ENCODE measurements at places on chromosomes 4 and X.
A peak's percentile ranks its signal among the peaks of the same experiment; 100 is the strongest.

DNA sequence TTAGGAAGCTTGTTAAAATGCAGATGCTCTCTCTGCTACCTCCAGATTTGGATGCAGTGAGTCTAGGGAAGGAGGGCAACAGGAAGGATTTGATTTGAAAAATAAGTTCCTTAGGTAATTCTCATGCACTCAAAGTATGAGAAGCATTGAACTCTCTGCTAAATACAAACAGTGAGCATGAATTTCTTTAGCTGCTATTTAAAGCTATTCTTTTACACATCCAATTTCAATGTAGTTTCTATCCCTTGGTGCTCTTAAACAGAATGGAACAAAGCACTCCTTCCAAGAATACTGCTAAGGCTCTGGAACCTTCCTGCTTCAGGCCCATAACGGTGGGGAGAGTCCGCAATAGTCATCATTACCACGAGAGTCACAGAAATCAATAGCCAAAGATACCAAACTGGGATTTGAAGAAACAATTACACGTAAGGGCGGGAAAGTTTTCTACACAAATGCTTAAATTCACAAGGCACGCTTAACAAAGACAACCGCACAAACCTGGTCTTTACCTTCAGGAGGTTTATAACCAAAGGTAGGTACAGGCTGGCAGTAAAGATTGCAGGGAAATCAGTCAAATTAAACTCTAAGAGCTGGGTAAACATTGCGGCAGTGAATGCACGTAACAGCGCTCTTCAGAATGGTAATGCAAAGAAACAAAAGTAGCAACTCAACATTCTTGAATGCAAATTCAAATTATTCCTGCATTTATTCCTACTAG lies 123.2 kb upstream of the NAP1L5 start:
- no peak for DNase-seq

DNA sequence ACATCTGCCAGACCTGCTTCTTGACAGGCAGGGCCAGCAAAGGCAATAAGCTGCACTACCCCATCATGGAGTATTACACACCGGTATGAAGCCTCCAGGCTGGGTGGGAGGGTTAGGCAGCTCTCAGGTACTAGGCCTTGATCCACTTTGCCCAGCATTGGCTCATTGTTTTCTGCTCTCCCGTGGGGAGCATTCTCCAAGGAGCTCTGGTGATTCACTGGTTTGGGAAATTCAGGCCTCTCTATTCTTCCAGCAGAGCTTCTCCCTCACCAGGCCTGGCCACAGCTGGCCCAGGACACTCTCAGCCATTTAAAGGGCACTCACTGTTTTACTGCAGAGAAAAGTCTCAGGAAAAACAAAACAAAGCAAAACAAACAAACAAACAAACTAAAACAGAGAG lies 33.0 kb downstream of the DRP2 start:
- DNase-seq = peak; percentile 6

DNA sequence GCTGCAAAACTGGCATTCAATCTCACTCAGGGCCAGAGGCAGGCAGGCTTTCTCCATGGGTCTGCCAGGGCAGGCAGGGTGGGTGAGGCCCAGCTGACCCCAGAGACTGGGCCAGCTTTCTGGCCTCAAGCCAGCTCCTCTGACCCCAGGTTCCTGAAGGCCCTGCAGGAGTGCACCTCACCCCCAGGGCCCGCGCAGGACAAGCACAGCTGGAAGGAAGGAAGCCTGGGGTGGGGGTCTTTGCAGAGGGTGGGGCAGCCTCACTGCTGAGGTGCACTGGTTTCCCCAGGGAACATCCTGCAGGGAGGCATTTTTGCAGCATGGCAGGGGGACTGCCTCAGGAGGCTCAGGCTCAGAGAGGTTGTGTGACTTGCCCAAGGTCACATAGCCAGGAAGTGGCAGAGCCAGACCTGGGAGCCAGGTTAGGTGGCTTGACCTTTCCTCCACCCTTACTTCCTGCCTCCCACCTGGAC lies 31.5 kb upstream of the AFAP1 start:
- no peak for DNase-seq

DNA sequence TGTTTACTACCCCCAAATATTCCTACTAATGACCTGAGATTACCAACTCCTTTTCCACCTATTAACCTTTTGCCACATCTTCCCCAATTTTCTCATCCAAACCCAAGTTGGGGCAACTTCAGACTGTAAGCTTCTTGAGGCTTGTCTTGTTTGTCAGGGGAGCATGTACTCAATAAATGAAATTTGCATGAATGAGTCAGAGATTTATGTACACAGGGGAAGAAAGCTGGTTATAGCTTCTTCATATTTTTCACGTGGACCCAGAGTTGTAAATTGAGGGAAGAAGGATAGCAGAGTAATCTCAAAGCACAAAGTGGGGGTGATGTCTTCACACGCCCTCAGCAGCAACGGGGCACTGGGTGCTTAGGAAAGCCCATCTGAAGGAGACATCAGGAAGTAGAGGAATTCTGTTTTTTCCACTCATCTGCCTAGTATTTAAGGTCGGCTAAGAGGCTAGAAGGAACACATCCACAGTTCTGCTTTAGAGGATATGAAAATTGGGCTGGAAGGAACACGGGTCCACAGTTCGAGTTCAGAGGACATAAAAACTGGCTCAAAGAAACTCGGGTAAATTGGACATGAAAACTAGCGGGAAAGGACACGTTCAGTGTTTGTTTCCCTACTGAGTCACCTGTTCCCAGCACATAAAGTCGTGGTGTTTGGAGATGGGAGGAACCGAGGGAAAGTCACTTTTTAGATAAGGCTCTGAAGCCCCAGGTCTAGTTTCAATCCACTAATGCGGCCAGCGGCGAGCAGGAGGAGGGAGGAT lies 696 bp upstream of the CA5B start:
- no peak for DNase-seq

- no peak for DNase-seq
Observed at GRCh38 chrX:28058901-28059300, 77.7 kb upstream of the DCAF8L1 start.

DNA sequence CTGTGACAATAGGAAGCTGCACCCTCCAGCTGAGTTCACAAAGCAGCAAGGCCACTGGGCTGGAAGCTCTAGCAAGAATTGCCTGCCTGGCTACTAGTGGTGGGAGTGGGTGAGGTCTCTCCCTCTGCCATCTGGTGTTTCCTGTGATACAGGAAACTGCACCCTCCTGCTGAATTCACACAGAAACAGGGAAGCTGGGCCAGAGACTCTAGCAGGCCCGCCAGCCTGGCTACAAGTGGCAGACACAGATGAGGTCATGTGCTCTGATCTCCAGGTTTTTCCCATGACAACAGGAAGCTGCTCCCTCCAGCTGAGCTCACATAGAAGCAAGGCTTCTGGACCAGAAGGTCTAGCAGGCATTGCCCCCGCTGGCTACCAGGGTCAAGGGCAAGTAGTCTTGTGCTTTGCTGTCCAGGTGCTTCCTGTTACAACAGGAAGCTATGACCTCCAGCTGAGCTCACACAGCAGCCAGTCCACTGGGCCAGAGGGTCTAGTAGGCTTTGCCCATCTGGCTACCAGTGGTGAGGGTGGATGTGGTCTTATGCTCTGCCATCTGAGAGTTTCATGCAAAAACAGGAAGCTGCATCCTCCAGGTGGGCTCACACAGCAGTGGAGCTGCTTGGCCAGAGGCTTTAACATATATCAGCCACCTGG lies 41.5 kb upstream of the ZXDA start:
- DNase-seq = no peak

GRCh38 chr4:3858046-3858730 lies 92.0 kb downstream of the ADRA2C start:
- no peak for DNase-seq

- DNase-seq = peak; percentile 28
Observed at GRCh38 chr4:149973181-149973580, 105.1 kb upstream of the DCLK2 start.

DNA sequence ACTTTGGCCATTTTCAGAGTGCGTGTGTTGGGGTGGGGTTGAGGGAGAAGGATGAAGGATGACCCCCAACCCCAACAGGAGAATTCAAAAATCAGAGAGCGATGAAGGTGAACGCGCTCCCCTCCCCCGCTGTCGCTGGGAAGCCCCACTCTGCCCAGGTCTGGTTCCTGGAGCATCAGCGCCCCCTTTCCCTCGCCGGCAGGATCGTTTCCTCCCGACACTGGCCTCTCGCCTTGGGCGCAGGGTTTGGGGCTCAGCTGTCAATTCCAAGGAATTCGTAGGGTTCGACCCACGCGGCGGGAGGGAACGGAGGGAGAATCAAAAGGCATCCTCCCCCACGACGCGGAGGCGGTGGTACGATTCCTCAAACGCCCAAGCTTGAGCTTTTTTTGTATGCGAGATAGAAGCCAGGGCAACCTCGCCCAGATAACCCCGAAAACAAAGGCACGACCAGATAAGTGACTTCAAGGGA lies 1.0 kb upstream of the PDGFRA start:
- DNase-seq = peak; percentile 85

- DNase-seq = no peak
Observed at GRCh38 chr4:138999666-139000065, 15.9 kb upstream of the NOCT start.

DNA sequence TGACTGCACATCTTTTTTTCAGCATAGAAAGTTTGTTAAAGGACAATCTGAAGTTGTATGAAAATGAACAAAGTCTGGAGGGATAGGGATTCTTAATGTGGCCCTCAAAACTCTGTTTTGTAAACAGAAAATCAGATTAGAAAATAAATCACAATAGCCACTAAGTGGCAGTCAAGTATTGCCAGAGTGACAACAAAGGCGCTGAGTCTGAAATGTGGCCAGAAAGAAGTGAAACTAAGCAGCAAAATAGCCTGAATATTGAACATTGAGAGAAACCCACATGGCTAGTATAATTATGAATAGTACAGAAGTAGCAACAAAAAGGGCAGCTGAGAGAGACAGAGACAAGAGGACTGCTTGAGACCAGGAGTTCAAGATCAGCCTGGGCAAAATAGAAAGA lies 81.1 kb upstream of the CT45A1 start:
- DNase-seq = no peak

GRCh38 chr4:8540991-8541390 lies 39.2 kb upstream of the GPR78 start:
- DNase-seq = no peak

DNA sequence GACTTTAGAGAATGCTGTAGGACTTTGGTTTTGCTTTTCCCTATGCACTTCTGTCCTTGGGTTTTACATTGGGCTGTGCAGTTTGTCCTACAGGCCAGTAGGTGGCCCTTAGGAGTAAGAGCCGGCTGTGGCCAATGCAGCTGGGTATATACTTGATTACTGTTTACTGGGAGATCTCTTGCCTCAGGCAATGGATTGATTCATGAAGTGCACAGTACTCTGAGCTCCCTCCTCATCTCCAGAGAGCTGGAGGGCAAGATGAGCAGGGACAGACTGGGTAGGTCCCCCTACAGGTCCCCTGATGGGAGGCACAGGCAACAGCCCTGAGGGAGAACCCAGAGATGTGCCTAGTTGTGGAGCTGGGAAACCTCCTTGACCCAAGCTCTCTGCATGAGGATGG lies 103.8 kb upstream of the QRFPR start:
- DNase-seq = peak; percentile 66

- peak; percentile 17 for DNase-seq
Observed at GRCh38 chr4:86822136-86822535, 27.0 kb downstream of the SLC10A6 start.

DNA sequence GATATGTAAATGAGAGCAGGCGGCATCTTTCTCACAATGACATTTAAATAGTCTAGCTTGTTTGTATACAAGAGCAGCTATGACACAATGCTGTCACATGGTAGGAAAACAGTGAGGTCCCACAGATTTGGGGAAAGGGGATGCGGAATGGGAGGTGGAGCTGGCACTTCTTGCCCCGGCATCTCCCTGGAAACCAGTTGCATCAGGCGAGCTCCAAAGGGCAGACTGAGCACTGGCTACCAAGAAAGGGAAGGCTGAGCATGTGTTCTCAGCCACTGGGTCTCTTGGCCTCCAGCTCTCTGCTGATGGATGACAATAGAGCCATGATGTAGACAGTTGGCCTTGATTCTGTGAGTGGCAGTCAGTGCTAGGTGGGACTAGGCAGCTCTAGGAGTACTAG lies 109.0 kb downstream of the UCHL1 start:
- no peak for DNase-seq

GRCh38 chrX:37745354-37745753 lies 34.5 kb upstream of the CYBB start:
- DNase-seq = peak; percentile 63

- peak; percentile 46 for DNase-seq
Observed at GRCh38 chr4:96073461-96073860, 233.6 kb downstream of the PDHA2 start.

GRCh38 chrX:19670321-19670750 lies 155.0 kb upstream of the MAP3K15 start:
- DNase-seq = peak; percentile 36

DNA sequence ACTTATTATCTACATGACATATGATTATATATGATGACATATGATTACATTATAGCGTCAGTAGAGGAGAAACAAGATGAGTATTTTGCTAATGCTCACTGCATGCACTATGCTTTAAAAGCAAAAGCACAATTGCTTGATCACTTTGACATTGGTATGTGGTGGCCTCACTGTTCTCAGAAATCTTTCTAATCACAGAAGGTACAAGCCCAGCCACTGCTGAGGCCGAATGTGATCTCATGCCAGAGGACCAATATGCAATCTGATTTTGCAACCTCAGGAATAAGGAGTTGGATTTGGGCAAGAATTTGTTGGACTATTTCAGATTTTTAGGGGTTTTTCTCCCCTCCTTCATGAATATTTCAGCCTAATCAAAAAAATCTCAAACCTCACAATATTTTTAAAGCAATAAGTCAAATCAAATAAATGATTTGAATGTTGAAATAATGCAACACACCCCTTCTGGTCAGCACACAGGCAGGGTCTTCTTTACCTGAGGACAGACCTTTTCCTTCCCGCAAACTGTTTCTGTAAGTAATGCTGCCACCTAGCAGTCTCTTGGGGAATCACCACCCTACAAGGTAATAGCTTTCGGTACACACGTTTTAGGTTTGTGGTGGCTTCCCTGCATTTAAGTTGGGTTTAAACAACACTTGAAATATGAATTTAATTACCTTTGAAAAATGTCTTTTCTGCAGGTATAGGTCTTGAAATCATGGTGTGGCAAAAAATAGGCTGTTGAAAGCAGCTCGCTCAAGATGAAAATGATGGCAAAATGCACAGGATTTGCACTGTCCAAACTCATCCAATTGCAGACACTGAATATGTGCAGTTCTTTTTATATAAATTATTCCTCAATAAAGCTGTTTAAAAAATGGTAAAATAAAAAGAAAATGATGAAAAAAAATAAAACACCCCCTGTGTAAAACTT lies 4.8 kb upstream of the CXCL13 start:
- DNase-seq = peak; percentile 11

DNA sequence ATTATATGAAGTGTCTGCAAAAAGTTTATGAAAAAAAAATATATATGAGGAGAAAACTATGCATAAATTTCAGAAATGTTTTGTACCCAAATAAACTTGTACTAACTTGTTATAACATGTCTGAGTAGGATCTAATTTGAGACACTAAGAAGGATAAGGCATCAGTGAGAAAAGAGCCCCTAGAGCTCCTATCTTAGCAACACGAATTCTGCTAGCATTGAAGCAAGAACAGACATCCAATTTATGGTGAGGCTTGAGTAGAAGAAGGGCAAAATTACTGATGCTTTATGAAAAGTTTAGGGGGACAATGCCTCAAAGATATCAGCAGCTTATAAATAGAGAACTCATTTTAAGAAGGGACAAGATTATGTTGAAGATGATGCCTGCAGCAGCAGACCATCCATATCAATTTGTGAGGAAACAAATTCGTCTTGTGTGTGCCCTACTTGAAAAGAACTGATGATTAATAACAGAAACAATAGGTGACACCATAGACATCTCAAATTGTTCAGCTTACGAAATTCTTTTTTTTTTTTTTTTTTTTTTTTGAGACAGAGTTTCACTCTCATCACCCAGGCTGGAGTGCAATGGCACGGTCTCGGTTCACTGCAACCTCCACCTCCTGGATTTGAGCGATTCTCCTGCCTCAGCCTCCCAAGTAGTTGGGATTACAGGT lies 35.7 kb upstream of the ADAM29 start:
- no peak for DNase-seq

All from fibroblast of skin of scalp (primary cell).